8988T (cell line): ENCODE measurements at places on chromosomes 2 and 18.

- DNase-seq = no peak
Observed at GRCh38 chr18:67545681-67546080, 29.2 kb upstream of the DSEL start.

DNA sequence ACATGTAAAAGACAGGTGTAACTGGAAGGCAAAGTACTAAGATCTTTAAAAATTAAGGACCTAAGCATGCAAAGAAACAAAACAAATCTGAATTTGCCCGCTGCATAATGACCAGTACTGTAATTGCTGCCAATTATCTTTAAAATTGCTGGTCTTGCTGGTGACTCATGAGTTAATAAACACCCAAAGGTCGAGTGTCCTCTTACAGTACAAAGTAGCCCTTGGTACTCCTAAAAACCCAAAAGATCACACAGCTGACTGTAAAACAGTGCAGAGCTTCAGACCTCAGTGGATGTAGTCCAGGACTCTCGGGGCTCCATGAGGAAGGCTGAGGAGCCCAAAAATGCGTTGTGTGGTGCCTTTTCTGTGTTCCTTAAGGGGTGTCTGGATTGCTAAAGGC, 308.7 kb downstream of the CNTNAP5 start:
- no peak for DNase-seq

DNA sequence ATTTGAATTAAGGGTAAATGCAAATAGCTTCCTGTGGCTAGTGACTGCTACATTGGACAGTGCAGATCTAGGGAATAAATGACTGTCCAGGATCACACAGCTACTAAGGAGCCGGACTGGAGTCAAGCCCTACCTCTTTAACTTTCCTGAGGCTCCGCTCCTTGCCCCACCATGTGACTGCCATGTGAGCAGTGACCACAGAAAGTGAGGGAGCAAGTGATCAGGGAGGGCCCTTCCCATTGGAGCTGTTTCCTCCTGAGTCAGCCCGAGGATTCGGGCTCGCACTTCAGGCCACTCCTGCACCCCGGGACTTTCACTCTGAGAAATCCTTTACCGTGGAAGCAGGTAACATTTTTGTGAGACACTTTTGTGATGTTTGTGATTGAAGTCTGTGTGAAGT, 198.0 kb downstream of the ANKRD30B start:
- DNase-seq = no peak

DNA sequence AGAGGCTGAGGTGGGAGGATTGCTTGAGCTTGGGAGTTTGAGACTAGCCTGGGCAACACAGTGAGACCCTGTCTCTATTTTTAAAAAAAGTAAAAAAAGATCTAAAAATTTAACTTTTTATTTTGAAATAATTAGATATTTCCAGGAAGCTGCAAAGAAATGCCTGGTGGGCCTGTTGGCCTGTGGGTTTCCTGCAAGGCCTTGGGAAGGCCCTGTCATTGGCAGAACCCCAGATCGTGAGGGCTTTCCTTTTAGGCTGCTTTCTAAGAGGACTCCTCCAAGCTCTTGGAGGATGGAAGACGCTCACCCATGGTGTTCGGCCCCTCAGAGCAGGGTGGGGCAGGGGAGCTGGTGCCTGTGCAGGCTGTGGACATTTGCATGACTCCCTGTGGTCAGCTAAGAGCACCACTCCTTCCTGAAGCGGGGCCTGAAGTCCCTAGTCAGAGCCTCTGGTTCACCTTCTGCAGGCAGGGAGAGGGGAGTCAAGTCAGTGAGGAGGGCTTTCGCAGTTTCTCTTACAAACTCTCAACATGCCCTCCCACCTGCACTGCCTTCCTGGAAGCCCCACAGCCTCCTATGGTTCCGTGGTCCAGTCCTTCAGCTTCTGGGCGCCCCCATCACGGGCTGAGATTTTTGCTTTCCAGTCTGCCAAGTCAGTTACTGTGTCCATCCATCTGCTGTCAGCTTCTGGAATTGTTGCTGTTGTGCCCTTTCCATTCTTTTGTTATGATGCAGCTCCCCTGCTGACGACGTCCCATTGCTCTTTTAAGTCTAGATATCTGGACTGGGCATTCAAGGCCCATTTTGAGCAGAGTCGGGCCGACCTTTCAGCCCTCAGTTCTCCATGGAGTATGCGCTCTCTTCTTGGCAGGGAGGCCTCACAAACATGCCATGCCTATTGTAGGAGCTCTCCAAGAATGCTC, 6.6 kb downstream of the PROC start:
- no peak for DNase-seq

GRCh38 chr2:220473611-220474010, 846.2 kb downstream of the SLC4A3 start:
- DNase-seq = no peak
